Activated CD8-positive, alpha-beta memory T cell treated with anti-CD3 and anti-CD28 coated beads for 48 hours (primary cell): ENCODE measurements at places on chromosomes 2 and 18.

DNA sequence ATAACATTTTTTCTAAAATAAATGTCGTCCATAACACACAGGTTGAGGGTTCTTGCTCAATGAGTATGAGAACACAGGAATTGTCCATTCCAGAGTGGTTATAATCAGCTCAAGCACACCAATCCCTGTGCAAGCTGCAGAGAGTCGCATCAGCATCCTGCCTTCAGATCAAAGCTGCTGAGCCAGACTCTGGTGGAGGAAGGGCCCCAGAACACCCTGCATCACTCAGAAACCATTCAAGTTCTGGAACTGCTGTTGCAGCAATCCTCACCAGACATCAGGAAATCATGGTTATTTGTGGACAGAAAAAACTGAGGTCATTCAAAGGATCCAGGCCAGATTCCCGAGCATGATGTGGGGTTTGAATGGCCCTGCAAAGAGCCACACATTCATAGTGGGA is 44.5 kb downstream of the DNER start:
- DNase-seq = no peak

DNA sequence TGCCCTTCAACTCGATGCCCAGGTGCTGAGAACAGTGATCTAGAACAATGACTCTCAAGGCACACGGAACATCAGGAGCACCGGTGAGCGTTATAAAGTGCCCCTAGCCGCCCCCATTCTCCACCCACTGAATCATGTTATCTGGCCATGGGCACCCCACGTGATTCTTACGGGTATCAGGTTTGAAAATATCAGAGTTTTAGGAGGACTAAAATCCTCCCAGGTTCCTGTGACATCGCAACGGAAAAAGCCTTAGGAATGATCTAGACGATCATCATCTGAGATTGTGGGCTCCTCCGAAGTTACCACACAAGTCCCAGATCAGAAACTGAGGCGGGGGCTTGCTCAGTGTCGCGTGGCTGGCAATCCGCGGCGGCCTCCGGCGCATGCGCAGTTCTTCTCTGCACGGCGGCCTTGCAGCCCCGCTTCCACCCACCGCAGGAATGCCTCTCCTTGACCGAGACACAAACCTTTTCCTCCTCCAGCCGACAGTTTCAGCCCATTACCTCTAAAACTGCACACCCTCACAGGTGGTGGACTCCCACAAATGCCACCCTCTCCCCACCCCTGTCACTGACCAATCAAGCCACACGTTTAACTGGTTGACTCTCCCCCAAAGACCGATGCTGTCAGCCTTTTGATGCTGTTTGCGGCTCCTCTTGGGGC is 5.8 kb upstream of the MRPL33 start:
- DNase-seq = peak; percentile 37

DNA sequence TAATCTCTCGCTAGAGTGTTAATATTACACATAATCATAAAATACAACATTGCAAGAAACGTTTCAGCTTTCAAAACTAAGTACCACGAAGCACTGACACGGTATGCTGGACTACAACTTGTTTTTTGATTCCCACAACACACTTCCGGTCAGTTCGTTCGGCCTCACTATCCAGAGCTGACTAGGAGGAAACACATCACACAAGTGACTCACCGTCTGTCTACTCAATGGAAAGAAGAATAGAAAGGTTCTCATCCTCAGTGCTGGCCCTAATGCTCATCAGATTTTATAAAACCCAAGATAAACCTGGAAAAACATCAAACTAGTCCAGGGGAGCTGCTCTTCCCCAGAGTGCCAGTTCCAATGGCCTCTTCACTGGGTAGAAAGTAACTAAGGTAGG is 42.9 kb downstream of the ZNF385B start:
- no peak for DNase-seq

DNA sequence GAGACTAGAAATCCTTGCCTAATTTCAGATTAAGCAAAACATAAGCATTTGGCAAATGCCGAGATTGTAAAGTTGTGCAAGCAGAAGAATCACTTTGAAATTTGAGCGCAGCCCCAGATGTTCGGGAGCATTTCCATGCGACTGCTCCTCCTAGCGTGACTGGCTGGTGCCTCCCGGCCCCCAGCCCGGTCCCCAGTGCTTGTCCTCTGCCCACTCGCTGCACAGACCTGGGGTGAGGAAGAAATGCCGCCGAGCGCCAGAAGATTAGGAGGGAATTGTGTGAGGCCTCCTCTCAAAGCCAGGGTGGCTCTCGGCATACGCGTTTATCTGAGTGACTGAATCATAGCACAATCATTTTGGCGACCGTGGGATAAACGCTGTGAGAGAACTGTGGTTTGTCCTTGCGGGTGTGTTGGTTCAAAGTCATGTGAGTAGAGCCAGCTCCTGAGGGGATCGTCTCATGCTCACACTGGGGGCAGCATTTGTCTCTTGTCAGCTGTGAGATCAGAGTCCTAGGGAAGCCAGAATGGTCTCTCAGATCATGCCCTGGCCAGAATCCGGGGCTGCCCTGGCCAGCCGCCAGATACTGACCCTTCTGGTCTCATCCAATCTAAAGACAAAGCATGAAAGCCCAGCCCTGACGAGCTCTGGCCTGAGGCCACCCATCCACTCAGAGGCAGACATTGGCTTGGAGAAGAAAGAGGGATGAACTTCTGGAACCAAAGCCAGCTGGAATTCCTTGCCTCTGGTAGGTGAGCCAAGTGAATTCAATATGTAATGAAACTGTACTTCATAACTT is 189.3 kb downstream of the SH3RF3 start:
- DNase-seq = no peak

- DNase-seq = no peak
Observed at GRCh38 chr18:986051-986450, 81.4 kb downstream of the ADCYAP1 start.

DNA sequence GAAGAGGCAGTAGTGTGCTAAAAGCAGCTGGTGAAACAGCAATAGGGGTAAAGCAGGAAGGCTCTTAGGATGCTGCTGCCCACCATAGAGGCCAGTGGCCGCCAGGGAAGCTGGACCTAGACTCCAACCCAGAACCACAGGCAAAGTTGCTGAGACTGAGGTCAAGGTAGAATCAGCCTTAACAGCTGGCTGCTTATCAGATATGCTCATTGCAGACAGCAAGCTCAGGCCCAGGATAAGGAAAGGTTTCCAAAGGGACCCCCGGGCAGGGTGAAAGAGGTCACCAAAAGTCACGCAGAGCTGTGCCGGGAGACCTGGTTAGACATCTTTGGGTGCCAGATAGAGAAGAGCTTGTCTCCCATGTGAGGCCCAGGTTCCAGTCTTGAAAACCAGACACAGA is 42.9 kb upstream of the EPG5 start:
- no peak for DNase-seq

GRCh38 chr2:44286884-44287638 is 11.8 kb downstream of the SLC3A1 start:
- no peak for DNase-seq

- DNase-seq = no peak
Observed at GRCh38 chr2:85541753-85542457, 2.9 kb downstream of the MAT2A start.

- no peak for DNase-seq
Observed at GRCh38 chr2:12131975-12132374, 385.5 kb downstream of the LPIN1 start.

DNA sequence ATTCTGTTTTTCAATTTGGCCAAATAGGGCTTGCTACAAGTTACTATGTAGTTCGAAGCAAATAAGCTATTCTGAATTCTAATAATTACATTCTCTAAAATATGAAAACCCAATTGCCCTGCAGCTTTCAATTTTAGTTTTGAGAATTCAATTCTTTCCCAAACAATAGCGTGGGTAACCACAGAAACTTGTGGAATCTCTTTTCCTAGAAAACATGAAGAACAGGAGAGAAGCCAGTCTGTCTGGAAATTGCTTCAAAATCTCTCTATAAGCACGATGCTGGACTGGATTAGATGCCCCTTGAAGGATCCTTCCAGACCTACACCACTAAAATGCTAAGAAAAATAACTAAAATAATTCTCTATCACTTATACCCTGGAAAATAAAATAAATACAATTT is 115.0 kb downstream of the THADA start:
- no peak for DNase-seq

- no peak for DNase-seq
Observed at GRCh38 chr2:176565641-176566323, 296.5 kb downstream of the MTX2 start.

- DNase-seq = no peak
Observed at GRCh38 chr2:65550246-65550645, 117.8 kb upstream of the SPRED2 start.

- no peak for DNase-seq
Observed at GRCh38 chr18:21101172-21101571, 10.4 kb downstream of the ROCK1 start.

DNA sequence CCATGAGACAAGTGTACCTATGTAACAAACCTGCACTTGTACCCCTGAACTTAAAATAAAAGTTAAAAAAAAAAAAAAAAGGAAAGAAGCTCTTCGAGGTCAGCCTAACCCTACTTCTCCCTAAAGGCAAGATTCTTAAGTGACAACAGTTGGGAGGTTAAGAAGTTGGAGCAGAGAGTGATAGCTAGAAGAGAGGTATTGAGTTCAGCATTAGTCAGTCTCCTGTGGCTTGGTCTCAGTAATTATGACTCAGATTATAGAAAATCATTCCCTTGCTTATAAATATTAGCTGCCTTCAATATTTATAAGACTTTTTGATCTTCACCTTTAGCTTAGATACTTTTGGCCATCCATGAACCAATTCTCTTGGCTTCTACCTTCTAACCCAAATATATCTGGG is 926.8 kb upstream of the SLC39A10 start:
- DNase-seq = no peak

DNA sequence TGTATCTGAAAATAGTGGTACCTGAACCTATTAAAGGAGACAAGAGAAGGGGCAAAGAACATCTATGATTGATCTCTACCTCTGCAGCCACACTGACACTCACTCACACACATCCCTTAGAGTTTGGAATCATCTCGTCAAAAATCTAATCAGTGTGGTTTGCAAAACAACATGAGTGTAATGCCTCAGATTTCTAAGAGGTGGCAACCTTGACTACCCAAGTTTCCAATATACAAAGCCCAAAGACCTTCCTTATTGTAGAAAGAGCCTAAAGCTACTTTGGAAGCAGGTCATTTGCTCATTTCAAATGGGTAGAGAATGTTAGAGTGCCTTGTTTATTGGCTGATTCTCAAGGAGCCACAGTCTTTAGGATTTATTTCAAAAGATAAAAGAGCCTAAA is 444.9 kb downstream of the ARHGAP15 start:
- no peak for DNase-seq

DNA sequence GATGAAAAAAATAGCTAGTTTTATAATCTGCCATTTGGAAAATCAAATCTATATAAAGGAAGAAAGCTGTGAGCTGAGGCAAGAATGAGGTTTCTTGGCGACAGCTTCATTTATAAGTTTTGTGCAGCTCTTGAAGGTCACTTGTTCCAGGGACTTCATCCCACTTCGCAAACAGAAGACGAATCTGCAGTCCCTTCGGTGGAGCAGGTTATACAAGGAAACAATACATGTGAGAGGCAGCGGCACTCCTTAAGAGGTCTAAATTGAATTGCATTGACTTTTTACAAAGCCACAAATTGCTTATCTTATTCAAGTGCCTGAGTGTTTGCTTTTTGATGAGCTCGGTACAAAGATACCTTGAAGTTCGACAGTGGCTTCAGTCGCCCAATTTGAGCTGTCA is 72.2 kb downstream of the C1QL2 start:
- no peak for DNase-seq

DNA sequence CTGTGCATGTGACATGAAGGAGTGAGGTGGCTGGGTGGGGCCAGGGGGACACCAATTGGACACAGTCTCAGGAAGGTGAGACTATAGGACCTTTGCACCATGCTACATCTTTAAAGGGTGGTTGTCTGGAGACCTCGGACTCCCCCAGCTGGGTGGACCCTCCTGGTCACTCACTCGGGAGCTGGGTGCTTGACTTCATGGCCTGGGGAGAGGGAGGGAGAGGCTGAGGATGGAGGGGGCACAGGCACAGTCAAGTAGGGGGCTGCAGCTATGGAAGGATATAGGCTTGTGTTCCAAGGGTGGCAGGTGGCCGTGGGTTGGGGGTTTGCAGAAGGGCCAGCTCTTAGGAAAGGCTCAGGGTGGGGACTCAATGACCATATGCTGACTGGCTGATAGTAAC is 7.1 kb upstream of the CELF4 start:
- no peak for DNase-seq

GRCh38 chr2:219417374-219417773 is 803 bp upstream of the DES start:
- DNase-seq = no peak

DNA sequence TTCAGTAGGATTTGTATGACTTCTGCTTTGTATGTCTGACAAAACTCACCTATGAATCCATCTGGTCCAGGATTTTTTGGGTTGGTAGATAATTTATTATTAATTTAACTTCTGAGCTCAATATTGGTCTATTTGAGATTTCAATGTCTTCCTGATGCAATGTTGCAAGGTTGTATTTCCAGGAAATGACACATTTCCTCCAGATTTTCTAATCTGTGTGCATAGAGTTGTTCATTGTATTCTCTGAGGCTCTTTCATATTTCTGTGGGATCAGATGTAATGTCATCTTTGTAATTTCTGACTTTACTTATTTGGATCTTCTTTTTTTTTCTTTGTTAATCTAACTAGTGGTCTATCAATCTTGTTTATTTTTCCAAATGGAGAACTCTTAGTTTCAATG is 584.7 kb upstream of the SETBP1 start:
- DNase-seq = no peak

DNA sequence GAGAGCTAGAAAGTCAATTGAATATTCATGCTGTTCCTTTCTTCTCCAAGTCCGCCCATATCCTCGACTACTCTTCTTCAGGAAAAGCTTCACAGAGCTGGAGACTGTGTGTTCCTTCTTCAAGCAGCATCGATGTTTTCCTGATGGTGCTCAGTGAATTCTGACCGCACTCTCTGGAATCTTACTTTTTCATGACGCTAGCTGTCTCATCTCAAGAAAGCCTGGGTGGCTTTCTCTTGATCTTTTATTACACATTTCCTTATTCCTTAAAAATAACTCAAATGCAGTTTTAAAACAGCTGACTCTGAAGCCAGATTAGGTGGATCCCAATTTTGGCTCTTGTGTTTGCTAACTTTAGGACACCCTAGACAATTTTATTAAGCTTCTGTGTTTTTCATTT is 1245.1 kb upstream of the LRRTM1 start:
- DNase-seq = no peak

GRCh38 chr2:38374984-38375383 is 2.1 kb downstream of the ATL2 start:
- no peak for DNase-seq
